NCI-H1417 (cell line): ENCODE measurements at places on chromosomes 2 and 18.

GRCh38 chr2:173064151-173064805 lies 11.4 kb upstream of the MAP3K20 start:
- DNase-seq = no peak

DNA sequence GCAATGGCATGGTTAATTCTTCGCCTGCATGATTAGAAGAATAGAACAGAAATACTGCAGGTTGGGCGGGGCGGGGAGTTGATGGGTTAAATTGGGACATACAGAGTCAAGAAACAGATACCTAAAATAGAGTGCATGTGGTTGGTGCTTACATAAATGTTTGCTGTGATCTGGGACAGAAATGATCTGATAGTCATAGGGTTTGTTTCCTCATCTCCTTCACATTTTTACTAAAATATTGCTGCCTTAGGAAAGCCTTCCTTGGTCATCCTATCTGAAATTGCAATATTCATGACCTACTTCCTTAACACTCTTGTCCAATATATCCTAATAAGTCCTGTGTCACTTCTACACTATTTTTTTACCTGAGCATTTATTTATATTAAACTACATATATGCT lies 163.9 kb downstream of the TMEFF2 start:
- no peak for DNase-seq

- DNase-seq = no peak
These were observed 33.9 kb upstream of the GALNT3 start for GRCh38 chr2:165827921-165828276.

DNA sequence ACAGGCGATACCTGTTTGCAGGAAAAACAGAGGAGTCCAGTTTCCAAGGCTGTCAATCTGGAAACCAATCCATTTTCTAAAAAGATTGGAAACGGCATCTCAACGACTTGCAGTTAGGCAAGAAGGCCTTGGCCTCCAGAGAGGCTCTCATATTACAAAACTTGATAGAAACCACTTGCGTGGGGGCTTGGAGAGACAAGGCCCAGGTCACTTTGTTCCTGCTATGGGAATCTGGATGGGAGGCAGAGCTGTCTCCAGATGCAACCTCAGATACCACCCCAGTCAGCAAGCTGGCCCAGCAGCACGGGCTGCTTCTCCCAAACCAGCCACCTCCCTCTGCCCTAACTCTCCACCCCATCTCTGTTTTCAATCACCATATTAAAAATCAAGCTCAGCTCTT lies 298.8 kb downstream of the TNS1 start:
- DNase-seq = no peak

- DNase-seq = no peak
These were observed 306.2 kb upstream of the KCNJ3 start for GRCh38 chr2:154392256-154392655.

- DNase-seq = no peak
These were observed 27.8 kb downstream of the WDR7 start for GRCh38 chr18:56678836-56679565.

GRCh38 chr18:63001861-63002260 lies 286.5 kb downstream of the PHLPP1 start:
- no peak for DNase-seq

DNA sequence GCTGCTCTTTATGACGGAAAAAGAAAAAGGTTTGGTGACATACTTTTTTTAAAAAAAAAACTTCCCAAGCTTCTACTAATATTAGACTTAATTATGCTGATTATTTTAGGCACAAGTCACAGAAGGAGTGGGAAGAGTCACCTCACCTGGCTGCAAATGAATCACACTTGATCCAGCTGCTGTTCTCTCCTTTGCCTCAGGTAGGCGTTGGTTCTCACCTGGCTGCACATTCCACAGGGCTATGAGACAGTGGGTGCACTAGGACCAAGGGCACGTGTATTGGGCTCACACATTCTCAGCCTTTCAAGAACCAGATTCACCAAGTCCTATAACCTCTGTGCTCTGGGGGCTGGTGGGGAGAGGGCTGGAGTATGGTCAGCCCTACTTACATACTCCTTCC lies 93.3 kb downstream of the TGFA start:
- no peak for DNase-seq

- no peak for DNase-seq
These were observed 11.8 kb downstream of the SLC25A12 start for GRCh38 chr2:171882089-171882769.
